ENCODE measurements at places on chromosomes 13 and 19. TPM values are rescaled to one million over a fixed set of nuclear protein-coding genes. Genes with fewer than 3 reads are reported as not detected.

Gene ZNF541
- 0.36 TPM for total RNA-seq

Gene IGFL1
- not detected for total RNA-seq

Gene ZNF221
- 1.9 TPM for total RNA-seq

Gene EDNRB
- not detected for total RNA-seq

Gene BSPH1
- not detected for total RNA-seq

Gene F10
- not detected for total RNA-seq

Gene SHISA7
- total RNA-seq, result not detected

Gene ATXN8OS
- not detected for total RNA-seq

Gene OR4F17
- total RNA-seq, result not detected

Gene HCN2
- 2.1 TPM for total RNA-seq

Gene STAP2
- total RNA-seq, result 4.5 TPM

Gene ZNF497
- total RNA-seq, result 1.8 TPM

Gene LYL1
- total RNA-seq, result 4.6 TPM

Gene WDR87
- not detected for total RNA-seq

Gene PCDH9
- 0.24 TPM for total RNA-seq

Gene PTGER1
- not detected for total RNA-seq

Gene PPM1N
- total RNA-seq, result 8.5 TPM

Gene ZNF224
- 38.3 TPM for total RNA-seq

Gene CDX2
- not detected for total RNA-seq

Gene HMGB1
- total RNA-seq, result 331 TPM

Gene EBI3
- not detected for total RNA-seq

Gene TBXA2R
- 4.1 TPM for total RNA-seq

Gene OR7A5
- total RNA-seq, result not detected

Gene OR2Z1
- not detected for total RNA-seq

Gene C13orf42
- not detected for total RNA-seq
